Mononuclear cell (primary cell): ENCODE measurements at places on chromosomes 11 and 22. TPM values are rescaled to one million over a fixed set of nuclear protein-coding genes. Genes with fewer than 3 reads are reported as not detected.

The SEPTIN5 gene
- total RNA-seq: 20.9 TPM

The LIPT2 gene
- total RNA-seq: 10.5 TPM

The ART1 gene
- total RNA-seq: not detected

The BDNF gene
- total RNA-seq: under 0.01 TPM

The UCP3 gene
- 1.7 TPM for total RNA-seq

The TMEM191B gene
- total RNA-seq: 0.10 TPM
